ENCODE measurements at places on chromosomes 6 and 20. TPM values are rescaled to one million over a fixed set of nuclear protein-coding genes. Genes with fewer than 3 reads are reported as not detected.

Gene ULBP2
- 8.2 TPM for total RNA-seq

Gene NHSL1
- total RNA-seq, result 11.8 TPM

Gene SPATA25
- total RNA-seq, result 0.85 TPM

- DNase-seq, result no peak
Measured at GRCh38 chr6:118372413-118372812, 175.7 kb upstream of the PLN start.

DNA sequence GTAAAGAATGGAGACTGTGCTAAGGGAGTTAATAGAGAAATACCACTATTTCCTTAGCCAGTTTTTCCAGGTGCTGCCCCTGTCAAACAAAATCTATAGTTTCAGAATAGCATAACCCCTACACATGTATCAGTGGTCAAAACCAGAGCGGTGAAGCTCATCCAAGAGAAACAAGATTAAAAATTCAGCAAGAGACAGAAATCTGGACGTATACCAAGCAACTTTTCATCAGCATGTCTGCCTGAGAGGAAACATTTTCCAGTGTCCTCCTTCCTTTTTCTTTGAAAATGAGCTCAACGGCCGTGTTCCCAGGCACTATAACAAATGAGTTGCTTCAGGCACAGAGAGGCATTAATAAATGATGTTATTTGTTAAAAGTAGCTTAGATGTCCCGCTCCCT is 416.5 kb downstream of the BCKDHB start:
- no peak for DNase-seq

DNA sequence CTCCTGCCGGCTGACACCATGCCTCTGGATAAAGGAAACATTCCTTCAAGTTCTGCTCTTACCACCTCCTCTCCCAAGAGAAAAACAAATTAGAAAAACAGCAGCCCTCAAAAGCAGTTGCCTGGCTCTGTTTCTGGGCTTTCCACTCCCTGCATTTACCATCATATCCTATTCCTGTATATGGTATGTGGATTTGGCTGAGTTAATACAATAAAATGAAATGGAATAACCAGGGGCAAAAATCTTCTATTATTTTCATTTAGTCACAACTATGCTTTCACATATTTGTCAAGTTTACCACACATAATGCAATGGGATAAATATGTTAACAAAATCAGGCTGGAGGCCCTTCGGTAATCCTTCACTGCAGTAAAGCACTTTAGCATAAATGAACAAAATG is 34.3 kb downstream of the COL12A1 start:
- no peak for DNase-seq

GRCh38 chr6:159487636-159488035 is 205.4 kb downstream of the SOD2 start:
- DNase-seq, result peak; percentile 21

DNA sequence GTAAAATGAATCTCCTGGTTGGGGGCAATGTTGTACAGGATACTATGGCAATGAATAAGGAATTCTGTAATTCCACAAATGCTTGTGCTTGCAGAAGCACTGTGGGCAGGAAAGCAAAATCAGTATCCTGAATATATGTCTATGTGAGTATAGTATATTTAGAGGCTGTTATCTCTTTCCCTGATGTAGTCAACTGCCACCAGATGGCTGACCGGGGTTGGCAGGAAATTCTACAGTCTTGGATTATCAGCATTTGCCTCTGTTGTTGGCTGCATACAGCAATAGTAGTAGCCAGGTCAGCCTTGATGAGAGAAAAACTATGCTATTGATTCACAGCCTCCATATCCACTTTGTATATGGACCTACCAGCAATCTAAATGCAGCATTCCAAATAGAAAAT is 425.1 kb upstream of the JAG1 start:
- no peak for DNase-seq

GRCh38 chr6:147567141-147567805 is 58.8 kb downstream of the SAMD5 start:
- peak; percentile 39 for DNase-seq

All from renal cortical epithelial cell (primary cell).